Pulmonary artery endothelial cell (primary cell): ENCODE measurements at places on chromosomes 5 and 9. TPM values are rescaled to one million over a fixed set of nuclear protein-coding genes. Genes with fewer than 3 reads are reported as not detected.

The SIT1 gene
- not detected in 2 replicates for total RNA-seq

The PCA3 gene
- total RNA-seq = 0.79 and 1.2 TPM in 2 replicates

The CCL27 gene
- 0.14 TPM in 1 of 2 replicates, not detected in the other for total RNA-seq

The PDGFRB gene
- total RNA-seq = 0.07 and 0.14 TPM in 2 replicates

The LIFR gene
- 35.8 and 37.4 TPM in 2 replicates for total RNA-seq

The ADAMTSL2 gene
- not detected in 2 replicates for total RNA-seq

The NRARP gene
- total RNA-seq = 14.0 and 16.0 TPM in 2 replicates

The CCL19 gene
- total RNA-seq = not detected in 2 replicates

The SLC6A7 gene
- total RNA-seq = not detected in 2 replicates

The TMC1 gene
- total RNA-seq = 0.46 and 0.99 TPM in 2 replicates

The PTGDS gene
- total RNA-seq = not detected in 2 replicates

The PCDHGB7 gene
- 4.8 and 6.1 TPM in 2 replicates for total RNA-seq

The SLC34A3 gene
- total RNA-seq = not detected in 2 replicates

The MYOT gene
- total RNA-seq = not detected in 2 replicates

The PLPP7 gene
- total RNA-seq = 1.5 and 3.6 TPM in 2 replicates

The SPOCK1 gene
- 70.3 and 324 TPM in 2 replicates for total RNA-seq

The EFNA5 gene
- 15.0 and 16.7 TPM in 2 replicates for total RNA-seq

The POLK gene
- total RNA-seq = 24.3 and 38.3 TPM in 2 replicates

The DDX4 gene
- total RNA-seq = not detected in 2 replicates

The SHROOM1 gene
- 4.6 and 5.3 TPM in 2 replicates for total RNA-seq

- DNase-seq = no peak
These were observed 2.0 kb upstream of the DBH start for GRCh38 chr9:133634081-133634691.

- no peak for DNase-seq
These were observed 155.2 kb downstream of the MEF2C start for GRCh38 chr5:88727705-88728313.

- no peak for DNase-seq
These were observed 113.2 kb downstream of the EGFLAM start for GRCh38 chr5:38371596-38371995.

DNA sequence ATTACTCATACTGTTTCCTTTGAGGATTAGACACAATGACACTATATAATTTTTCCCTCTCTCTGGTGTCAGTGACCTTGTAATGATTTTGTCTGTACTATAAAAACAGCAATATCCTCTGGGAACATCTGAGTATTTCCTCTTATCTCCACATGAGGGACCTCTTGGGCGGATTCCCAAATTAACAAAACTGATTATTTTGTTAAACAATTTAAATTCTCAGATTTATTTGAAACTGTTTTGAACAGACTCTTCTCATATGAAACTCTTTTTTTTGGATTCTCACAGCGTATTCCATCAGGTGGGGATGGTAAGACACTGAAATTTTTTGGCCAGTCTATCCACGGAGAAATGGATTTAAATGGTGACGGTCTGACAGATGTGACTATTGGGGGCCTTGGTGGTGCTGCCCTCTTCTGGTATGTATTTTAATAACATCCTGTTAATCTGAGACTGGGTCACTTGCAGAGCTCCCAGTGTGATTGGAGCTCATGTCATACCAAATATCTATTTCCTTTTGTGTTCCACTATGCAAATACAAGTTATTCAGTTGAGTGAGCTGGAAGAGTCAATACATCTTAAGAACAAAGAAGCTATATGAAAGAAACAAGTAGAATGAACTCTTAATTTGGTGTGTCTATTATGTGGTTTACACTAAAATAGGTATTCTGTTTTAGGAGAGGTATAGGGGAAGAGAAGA lies 73.8 kb upstream of the ITGA2 start:
- DNase-seq = peak; percentile 41

DNA sequence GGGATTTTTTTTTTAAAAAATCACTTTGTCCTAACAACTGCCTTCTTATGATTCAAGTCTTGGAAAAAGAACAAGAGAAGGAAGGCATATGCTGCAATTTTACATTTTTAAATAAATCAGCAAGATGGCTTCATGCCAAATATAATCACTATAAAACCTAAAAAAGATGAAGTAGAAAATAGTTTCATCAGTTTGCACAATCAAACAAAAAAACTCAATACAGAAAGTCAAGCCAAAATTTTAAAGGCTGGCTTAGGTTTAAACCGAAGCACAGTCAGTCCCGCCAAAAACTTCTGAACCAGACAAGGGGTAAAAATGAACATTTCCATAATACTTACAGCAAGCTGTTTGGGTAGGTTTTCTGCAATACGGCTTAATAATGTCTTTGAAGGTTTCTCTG lies 57.3 kb downstream of the ZFR start:
- no peak for DNase-seq

DNA sequence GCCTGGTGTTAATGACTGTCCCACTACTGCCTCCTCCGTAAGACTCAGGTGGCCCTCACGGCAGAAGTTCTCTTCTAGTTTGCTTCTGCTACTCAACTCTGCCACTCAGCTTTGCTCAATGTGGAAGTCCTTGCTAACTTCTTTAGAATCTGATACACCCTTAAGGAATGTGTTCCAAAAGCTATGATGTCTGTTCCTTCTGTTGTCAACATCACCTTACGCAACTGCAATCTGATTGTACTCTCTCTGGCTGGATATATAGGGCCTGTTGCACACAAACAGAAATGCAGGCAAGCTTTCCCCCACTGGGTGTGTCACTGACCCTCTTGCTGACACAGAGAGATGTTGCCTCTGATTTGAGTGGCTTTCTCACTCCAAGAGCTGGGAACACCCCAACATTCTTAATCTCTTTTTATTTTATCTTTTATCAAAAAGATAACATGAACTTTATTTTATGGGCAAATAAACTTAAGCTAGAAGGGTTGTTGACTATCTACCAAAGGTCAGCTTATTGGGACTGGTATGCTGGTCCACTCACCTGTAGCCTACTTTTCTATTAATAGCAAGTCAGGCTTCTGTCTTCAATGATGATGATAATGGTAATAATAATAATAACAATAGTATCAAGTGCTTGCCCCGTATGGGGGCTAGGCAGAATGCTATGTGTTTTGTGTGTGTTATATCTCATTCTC lies 25.2 kb downstream of the TMEM252 start:
- DNase-seq = no peak

GRCh38 chr5:87277279-87277835 lies 9.7 kb downstream of the RASA1 start:
- DNase-seq = no peak

GRCh38 chr9:90368928-90369327 lies 273.7 kb downstream of the DIRAS2 start:
- no peak for DNase-seq

DNA sequence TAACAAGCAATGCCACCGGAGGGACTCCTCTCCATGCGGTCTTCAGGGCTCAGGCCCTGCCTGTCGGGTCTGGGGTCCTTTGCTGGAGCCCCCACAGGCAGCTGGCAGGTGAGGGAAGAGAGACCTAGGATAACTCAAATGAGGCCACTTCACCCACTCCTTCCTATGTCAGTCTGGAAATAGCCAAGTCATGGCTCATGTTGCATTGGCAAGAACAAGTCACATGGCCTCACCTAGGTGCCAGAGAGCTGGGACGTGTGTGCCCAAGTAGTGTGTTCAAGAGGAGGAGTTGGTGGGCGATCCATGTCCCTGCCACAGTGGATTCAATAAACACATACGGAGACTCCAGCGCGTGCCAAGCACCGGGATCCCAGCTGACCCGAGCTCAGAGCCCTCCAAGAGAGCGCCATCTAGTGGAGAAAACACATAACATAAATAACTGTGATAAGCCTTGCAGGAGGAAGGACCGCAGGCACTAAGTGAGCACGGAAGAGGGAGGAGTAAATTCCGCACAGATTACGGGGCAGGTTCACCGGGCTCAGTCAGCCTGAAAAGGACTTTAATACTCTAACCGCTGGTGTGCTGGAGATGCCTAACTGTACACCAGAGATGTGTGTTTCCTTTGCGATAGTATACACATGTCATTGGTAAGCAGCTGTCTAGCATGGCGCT lies 580.8 kb downstream of the CCDC171 start:
- peak; percentile 10 for DNase-seq

DNA sequence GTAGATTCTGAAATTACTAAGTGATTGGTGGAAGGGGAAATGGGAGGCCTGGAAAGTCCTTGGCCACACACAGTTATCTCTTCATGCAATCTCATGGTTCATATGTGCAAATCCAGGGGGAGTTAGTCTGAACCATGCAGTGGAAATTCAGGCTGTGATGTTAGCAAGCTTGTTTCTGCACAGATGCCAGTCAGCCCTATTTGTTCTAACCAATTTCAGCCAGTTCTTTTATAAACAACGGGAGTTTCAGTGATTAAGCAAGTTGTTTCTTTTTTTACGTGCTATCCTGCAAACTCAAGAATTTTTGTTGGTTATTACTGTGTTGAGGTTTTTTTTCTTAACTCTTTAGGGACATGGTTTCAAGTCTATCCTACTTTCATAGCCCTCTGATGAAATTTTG lies 298.0 kb downstream of the FER start:
- no peak for DNase-seq

DNA sequence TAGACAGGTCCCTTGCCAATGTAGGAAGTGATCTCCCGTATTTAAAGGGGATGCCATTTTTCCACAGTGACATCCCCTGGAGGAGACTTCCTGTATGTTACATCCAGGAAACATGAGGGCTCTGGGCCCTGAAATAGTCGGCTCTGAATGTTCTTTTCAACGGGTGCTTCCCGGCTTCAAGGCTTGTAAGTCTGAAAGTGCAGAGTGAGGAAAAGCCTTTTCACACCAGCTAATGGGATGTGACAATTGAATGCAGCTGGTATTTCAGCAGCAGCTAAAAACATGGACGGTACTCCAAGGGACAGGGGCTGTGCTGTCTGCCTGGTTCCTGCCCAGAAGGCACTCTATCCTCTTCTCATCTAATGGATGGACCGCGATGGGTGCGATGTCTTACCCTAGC lies 1.4 kb downstream of the IL9 start:
- no peak for DNase-seq

- DNase-seq = no peak
These were observed 36.0 kb downstream of the DENND1A start for GRCh38 chr9:123893831-123894460.

DNA sequence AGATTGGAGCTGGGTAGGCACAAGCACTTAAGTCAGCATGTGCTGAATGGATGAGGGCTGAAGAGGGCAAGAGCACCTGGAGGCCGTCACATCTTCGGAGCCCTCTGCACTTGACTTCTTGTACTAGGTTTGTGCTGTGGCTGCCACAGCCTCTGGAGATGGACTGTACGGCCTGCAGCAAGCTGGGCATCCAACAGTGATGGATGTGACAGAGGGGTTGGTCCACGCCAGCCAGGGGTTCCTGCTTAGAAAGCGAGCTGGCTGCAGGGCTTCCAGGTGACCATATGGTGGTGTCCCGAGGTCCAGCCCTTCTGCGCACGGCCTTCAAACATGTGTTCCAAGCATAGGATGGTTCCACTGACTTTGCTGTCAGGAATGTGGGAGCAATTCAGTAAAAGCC lies 65.1 kb upstream of the PHYKPL start:
- no peak for DNase-seq

DNA sequence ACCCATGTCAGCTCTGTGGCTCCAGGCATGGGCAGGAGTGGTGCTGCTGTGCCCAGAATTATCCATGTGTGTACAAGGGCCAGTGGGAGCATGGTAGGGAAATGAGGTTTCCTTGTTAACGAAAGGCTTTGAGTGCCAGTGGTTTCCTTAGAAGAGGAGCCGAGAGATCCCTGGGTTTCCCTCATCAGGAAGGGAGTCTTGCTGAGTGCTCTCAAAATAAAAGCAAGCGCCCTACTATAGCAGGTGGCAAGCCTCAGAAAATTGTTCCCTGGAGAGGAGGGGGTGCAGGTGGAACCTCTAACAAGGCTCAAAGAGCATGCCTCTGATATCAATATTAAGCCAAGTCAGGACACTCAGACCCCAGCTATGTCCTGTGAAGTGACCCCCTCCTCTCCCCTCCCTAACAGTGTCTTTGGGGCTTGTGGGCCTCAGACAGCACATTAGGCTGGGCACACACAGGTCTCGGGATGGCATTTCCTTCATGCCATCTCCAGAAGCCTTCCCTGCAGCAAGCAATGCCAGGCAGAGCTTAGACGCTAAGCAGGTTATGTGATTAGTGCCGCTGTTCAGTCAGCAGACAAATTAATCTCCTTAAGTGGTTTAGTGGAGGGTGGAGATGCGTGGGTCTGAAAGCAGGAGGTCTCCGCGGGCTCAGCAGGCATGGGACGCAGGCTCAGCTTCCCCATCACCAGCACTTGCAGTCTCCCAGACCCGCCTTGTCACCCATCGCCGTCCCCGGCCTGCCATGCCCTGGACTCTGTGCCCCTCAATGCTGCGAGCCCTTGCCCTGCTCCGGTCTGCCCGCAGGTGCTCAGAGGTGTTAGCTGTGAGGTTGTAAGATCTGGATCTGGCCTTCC lies 60.0 kb upstream of the RARS1 start:
- DNase-seq = no peak

DNA sequence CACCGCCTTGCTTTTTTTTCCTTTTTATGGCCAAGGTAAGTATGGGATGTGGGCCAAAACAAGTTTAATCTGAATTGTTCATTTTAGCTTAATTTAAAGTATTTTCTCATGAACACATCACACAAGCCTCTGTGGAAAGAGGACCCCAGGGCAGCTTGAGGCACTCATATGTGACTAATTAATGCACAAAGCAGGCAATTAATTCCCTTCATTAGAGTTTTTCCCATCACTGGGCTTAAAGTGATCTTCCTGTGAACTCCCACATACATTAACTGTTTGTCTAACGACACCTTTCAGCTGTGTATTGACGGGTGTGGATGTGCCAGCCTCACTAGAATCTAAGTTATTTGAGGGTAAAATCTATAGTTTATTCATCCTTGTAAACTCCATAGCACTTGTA lies 103.3 kb downstream of the MRPS27 start:
- DNase-seq = no peak

DNA sequence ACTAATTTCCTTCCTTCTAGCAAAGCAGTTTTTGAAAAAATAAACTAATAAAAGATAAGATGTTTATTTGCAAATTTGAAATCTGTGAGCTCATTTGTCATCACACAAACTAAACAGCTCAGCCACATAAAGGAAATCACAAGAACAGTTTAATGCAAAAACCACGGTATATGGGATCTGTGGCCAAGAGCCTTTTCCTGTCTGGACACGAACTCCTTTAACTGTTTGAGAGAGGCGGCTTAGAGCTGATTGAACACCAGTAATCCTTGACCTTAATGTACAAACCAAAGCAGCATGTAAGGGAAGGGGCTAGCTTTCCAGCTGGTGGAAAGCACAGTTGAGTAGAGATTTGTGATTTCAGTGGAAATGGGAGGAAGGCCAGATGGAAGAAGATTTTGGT lies 66.3 kb upstream of the SPINK5 start:
- DNase-seq = no peak

DNA sequence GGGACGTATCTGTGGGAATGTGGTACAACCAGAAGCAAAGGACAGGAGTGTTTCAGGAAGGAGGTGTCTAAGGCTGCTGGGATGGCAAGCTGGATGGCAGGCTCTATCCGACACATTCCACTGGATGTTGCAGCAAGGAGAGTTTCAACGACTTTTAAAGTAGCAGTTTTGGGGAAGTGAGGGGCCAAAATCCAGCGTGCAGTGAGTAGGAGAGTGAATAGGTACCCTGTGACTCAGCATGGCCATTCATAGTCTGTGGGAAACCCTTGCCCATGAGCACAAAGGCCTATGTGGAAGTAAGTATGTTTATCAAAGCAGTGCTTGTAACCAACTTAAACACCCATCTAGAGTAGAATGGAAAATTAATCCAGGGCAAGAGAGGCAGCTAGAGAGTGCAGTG lies 664.7 kb downstream of the ACTL7B start:
- DNase-seq = no peak

GRCh38 chr9:130745210-130745800 lies 51.7 kb downstream of the EXOSC2 start:
- no peak for DNase-seq

- no peak for DNase-seq
These were observed 405.0 kb upstream of the TNC start for GRCh38 chr9:115522912-115523311.
